ENCODE measurements at places on chromosomes 6 and 20.

DNA sequence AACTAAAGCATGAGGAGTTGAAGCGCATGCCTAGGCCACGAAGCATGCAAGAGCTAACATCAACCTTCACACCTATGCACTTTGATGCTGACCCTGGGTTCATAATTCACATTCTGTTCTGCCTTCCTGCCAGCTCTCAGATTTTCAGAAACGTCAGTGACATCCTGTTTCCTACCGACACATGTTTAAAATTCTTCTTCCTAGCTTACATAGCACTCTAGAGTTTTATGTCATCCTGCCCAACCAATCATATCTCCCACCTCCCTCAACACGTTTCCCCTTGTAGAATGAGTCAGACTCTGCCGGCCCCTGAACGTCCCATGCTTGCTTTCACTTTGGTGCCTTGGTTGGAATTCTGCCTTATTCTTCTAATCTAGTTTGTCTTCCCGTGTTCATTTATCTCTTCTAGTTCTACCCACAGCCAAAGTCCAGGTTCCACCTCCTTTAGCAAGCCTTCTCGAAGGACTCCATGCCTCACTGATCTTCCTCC lies 97.2 kb upstream of the MAP7 start:
- DNase-seq = peak; percentile 93

- DNase-seq = no peak
Measured at GRCh38 chr20:23583526-23583925, 15.2 kb upstream of the CST9L start.

- peak; percentile 99 for DNase-seq
Measured at GRCh38 chr20:50292591-50293283, 102.1 kb downstream of the CEBPB start.

DNA sequence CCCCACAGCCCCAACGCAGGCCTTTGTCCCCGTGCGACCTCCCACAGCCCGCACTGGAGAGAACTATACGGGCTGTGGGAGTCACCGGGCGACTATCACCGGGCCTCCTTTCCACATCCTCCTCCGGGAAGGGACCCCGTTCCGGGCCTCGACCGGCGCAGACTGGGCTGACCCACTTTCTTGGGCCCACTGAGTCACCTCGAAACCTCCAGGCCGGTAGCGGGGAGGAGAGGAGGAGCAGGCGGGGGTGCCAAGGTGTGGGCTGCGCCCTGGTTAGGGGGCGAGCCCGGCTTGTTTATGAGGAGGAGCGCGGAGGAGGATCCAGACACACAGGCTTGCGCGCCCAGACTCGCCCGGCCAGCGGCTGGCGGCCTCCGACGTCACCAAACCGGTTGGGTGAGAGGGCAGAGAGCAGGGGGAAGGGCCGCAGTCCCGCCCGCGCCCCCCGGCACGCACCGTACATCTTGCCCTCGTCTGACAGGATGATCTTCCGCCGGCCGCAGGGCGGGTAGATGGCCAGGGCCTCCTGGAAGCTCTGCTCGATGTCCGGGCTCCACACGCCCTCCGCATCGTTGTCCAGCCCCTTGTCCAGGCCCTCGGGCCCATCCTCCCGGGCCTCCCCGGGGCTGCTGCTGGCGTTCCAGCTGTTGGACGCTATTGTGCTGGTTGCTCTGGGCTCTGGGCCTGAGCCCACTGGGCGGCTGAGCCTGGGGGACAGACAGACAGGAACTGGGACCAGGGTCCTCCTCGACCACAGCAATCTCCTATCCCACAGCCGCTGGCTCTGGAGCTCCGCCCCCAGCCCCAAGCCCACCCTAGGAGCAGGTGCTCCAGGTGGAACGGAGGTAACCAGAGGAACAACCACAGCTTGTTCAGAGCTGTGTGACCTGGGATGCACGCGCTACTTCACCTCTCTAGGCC lies 10.6 kb downstream of the TEAD3 start:
- DNase-seq = no peak

DNA sequence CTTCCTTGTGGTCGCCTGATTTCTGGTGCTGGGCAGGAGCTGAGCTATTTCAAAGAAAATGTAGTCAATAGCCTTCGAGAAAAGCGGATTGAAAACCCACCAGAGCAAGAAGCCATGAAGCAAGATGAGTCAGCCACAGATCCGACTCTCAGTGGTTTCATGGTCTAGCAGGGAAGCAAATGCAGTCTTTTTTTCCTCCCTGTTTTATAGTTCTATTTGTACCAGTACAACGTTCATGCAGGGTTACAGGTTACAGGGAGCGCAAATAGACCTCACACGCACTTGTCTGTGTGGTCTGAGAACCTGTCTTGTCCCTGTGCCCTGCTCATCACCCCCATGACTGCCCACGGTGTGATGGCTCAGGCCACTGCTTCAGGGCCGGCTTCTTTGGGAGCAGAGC lies 309.8 kb upstream of the SUPT3H start:
- DNase-seq = no peak

DNA sequence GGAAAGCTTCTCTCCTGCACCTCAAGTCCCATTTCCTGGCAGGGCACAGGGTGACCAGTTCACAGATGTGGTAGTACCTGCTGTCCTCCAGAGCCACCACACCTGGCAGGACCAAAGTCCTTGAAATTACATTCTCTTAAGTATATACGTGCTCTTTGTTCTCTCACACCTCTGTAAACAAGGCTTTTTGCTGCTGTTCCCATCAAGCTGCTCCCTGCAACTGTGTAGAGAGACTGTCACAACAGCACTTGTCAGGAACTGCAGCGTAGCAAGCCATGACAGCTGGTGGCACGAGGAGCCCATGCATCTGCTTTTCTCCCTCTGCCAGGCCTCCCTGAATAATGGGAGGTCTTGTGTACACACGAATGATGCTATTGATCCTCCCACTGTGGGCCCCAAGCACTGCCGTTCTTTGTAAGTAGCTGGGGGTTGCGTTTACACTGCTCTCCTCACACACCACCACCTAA lies 431.8 kb downstream of the CD83 start:
- no peak for DNase-seq

DNA sequence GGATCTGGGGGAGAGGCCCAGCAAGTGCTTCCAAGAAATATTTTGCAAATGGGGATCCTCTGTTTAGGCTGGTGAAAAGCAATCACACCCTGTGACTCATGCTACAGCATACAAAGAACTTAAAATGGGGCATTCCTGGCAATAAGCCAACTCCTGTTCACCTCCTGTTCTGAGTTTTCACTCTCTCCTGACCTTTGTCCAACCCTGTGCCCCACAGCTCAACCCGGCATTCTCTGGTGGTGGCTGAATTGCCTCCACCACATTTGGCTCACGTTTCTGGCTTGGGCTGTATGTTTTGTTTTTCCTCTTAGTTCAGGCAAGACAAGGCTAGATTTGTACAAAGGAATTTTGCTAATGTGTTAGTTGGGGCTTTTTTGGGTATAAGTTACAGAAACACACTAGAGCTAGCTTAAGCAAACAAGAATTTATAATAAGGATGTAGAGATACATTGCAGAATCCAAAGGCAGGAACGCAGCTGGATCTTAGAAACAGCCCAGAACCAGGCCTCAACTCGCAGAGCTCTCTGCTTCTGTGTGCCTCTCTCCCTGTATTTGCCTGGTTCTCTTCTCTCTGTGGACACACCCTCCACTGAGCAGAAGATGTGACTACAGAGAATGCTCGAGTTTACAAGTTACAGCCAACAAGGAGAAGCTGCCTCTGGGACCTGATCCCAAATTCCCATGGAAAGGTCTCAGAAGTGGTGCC lies 9.4 kb downstream of the ABCC10 start:
- peak; percentile 86 for DNase-seq

DNA sequence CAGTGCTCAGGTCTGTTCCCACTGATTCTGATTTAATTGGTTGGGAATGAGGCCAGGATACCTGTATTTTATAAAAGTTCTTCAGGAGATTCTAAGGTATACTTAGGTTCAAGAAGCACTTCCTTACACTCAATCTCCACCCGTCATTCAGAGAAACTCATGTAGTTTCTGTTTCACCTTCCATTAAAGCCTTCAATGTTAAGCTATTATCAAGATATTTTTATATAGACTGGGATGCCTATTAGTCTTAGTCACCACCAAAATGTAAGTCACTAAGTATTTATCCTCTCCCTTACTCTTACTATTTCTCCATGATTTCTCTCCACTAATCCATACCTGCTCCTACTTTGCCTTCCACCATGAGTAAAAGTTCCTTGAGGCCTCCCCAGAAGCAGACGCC lies 38.1 kb upstream of the GCLC start:
- DNase-seq = peak; percentile 16

GRCh38 chr6:30378290-30378937 lies 33.5 kb downstream of the RPP21 start:
- DNase-seq = peak; percentile 33

DNA sequence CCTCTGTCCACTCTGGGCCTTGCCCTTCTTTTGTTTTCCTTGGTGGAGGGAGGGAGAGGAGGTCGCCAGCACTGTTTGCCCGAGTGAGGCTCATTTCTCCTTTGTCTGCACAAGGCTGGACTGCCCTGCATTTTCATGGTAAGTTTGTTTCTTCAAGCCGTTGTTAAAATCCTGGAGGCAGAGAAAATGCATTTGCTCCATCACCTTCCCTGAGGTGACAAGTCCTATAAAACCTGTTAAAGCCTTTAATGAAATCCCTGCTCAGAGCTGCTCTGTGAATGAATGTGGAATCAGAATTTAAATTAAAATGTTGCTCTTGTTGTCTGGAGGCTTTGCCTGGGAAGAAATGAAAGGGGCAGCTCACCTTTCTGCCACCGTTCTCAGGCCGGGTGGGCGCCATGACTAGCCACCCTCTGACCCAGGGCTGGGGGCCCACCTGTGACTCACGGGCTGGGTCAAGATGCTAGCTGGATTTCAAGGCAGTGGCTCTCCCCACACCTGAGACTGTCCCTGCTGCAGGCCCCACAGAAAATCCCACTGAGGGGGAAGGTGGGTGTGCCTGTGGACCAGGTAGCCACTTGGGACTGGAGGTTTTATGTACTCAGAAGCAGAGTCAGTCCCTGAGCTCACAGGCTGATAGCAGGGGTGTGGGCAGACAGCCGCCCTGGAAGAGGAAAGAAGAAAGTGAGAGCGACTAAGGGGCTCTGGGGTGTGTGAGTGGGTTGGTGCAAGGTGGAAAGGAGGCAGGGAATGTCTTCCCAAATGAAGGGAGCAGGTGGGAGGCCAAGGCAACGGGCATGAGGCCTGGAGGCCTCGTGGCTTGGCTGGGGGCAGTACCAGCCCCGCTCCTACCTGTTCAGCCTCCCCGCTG lies 24.0 kb upstream of the MYT1 start:
- no peak for DNase-seq

DNA sequence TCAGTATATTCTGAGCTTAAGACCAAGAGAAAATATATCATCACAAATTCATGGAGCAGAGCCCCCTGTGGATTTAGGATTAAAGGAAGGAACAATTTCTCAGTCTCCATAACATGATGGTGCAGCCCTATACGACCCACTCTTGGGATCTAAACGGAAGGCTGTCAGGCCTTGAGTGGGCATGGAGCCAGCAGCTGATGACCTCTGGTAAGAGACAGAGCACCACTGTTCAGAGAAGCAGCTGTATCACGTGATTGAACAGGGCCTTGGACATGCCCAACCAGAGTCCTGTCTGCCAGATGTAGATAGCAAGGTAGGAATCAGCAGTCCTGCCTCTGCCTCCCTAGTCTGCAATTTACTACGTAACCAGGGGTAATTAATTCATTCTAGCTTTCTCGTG lies 259.4 kb upstream of the POU3F2 start:
- DNase-seq = no peak

- no peak for DNase-seq
Measured at GRCh38 chr20:58141496-58141895, 87.0 kb downstream of the ANKRD60 start.

- no peak for DNase-seq
Measured at GRCh38 chr6:128499079-128499731, 21.2 kb downstream of the PTPRK start.

GRCh38 chr20:60631585-60632287 lies 620.3 kb upstream of the CDH4 start:
- DNase-seq = no peak

- no peak for DNase-seq
Measured at GRCh38 chr6:157410045-157410444, 29.1 kb downstream of the ZDHHC14 start.

GRCh38 chr6:74976701-74977100 lies 229.2 kb downstream of the COL12A1 start:
- no peak for DNase-seq

- no peak for DNase-seq
Measured at GRCh38 chr20:17529586-17529985, 1.6 kb downstream of the BFSP1 start.

DNA sequence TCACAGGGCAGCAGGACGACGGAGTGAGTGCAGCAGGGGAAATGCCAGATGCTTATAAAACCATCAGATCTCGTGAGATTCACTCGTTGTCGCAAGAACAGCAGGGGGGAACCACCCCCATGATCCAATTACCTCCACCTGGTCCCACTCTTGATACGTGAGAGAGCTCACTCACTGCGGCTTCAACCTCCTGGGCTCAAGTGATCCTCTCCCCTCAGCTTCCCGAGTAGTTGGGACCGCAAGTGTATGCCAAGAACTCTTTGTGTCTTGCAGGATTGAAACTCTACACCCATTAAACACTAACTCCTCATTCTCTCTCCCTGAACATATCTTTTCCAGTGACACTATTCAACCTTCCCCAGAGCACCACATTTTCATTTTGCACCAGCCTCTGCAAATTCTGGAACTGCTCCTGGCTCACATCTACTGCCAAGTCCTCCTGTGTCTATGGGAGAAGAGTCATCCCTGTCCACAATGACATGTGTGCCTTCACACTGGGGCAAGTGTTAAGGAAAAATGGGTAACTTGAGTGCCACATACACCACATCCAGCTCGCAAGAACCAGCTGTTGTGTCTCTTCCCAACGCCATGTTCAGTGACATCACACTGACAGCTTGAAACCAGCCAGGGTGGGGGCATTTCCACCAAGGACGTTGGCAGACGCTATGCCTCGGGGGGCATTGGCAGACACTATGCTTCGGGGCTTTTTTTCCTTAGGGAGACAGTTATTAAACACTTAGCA lies 14.7 kb upstream of the TAF4 start:
- no peak for DNase-seq

- no peak for DNase-seq
Measured at GRCh38 chr6:161151660-161152526, 122.0 kb downstream of the AGPAT4 start.

DNA sequence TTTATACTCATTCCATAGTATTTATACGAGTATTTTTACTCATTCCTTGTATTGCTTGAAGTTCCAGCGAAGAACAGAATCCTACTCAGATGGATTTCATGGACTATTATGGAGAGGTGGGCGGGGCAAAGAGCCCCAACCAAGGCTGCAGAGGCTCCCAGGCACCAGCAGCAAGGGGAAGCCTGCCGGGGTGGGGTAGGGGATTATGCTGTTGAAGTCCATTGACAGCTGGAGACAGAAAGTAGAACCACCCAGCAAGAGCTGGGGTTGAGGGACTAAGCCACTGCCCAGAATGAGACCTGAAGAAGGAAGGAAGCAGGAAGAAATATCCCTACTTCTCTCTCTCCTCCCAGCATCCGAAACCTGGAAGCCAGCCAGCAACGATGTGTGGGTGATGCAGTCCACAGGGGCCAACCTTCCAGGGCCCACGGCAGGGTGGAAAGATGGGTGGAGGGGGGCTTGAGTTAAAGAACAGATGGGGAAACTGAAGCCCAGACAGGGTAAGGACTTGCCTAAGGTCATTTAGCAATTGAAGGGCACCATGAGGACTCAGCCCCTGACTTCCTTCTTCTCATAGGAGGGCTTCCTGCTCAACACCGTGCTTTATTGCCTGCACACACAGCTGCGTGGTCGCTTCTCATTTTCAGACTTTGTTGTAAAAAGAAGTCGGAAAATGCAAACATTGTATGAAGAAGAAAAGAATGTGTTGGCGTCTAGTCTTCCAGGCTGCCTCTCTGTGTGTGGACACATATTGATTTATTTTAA lies 18.3 kb upstream of the GTSF1L start:
- DNase-seq = no peak

- DNase-seq = no peak
Measured at GRCh38 chr6:75096966-75097365, 108.9 kb downstream of the COL12A1 start.

GRCh38 chr6:30127238-30128093 lies 8.5 kb upstream of the TRIM40 start:
- DNase-seq = no peak

Data from fibroblast of mammary gland (primary cell).